ENCODE measurements at places on chromosomes 11 and 22.

DNA sequence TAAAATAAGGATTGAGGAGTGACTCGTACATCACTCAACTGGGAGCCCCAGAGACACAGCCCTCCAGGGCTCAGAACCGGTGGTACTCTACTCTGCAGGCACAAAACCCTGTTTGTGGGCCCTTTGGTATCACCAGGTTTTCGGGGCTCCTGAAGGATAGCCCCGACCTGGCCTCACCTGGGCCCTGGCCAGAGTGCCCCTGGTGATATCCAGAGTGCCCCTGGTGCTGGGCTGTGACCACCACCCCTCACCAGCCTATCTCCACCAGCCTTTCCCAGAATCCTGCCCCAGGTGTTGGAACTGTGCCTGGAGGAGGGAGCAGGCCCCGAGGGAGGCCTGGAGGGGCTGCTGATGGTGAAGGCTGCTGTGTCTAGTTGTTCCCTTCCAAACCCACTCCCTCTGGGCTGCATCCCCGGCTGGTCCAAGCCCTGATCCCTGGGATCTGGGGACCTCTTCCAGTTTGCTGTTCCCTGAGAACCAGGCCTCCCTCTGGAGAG, 2.2 kb upstream of the GGT5 start:
- DNase-seq = no peak

- DNase-seq = no peak
These were observed 10.6 kb downstream of the SELENOM start for GRCh38 chr22:31096657-31097279.

DNA sequence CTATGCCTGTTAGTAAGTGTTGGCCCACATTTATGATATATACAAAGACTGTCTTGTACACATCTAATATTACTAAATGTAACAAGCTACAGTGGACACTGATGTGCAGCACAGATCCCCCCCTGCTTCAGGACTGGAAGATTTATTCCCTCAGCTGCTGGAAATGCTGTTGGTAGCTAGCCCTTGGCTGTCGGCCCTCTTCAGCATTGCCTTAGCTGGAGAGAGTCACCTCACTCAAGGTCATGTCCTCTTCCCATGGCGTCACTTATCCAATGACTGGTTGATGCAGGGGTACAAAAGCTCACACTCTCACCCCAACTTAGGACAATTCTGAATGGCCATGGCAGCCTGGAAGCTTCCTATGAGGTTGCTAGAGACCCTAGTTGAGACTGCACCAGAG, 312.7 kb downstream of the SOX6 start:
- no peak for DNase-seq

DNA sequence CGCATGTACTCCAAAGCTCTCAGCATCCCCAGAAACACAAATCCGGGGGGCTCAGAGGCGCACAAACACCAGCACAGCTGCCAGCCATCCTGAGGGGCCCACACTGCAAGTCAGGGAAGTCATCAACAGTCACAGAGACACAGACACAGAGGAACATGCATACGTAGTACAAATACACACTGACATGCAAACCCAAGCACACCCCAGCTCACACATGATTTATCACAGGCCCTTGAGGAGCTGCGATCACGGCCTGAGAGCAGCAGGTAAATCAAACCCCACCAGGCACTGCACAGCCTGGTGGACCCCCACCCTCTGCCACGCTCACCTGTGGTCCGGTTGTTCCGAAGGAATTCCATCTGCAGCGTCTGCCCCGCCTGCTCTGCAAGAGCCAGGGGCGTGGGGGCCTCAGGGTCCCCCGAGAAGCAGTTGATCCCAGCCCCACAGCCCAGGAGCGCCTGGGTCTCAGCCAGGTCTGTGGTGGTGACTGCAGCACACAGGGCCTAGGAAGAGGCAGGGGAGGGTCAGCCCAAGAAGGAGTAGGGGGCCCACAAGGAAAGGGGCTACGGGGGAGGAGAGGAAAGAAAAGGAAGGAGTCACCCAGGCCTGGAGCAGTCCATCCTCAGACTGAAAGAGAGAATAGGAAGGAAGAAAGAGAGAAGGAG, 28.5 kb upstream of the PDE2A start:
- DNase-seq = no peak

GRCh38 chr22:40726514-40726913, 47.2 kb downstream of the MCHR1 start:
- no peak for DNase-seq

- DNase-seq = no peak
These were observed 14.2 kb upstream of the OMP start for GRCh38 chr11:77088236-77089003.

DNA sequence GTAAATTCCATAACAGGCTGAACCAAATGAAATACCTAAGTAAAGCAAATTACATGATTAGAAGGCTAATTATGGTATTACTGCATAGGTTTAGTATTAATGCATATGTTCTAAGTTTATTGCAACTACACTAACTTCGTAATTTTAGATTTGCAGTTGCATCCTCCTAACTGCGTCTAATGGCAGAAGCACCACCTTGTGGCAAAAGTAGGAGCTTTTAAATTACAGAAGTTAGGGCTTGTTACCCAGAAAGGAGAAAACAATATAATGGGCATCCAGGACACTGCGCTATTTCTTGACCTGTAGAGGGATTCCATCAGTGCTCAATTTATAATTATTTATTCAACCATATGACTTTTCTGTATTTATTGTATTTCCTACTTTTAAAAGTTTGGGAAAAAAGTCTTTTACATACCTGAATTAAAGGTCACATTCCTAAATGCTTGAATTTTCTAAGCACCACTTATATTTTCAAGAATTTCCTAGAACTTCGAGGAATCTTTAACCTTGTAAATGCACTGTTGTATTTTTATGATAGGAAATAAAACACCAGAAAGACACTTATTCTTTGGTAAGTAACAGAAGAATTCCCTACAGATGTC, 16.3 kb upstream of the GPR83 start:
- no peak for DNase-seq

DNA sequence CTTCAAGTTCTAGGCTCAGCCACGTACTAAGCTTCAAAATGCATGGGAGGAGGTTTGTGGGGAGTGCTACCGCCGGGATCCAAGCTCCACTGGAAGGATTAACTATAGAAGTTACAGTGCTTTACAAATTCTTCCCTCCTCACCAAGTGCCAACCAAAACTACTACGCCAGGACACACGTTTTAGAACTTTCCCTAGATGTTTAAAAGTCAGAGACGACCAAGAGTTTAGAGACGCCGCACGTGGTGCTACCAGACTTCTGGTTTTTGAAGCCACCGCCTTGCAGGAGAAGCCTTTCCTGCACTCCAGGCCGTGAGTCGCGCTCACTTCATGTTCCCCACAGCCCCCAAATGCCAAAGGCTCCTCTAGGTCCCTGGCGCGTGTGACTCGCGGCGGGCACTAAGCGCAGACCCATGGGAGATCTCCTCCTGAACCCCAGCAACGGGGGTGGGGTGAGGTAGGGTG, 734 bp downstream of the SNU13 start:
- no peak for DNase-seq

Measured in amygdala (tissue), 56 donors.